ENCODE measurements at places on chromosomes 13 and 19.

- DNase-seq: no peak
Observed at GRCh38 chr13:27583645-27584044, 36.7 kb downstream of the LNX2 start.

DNA sequence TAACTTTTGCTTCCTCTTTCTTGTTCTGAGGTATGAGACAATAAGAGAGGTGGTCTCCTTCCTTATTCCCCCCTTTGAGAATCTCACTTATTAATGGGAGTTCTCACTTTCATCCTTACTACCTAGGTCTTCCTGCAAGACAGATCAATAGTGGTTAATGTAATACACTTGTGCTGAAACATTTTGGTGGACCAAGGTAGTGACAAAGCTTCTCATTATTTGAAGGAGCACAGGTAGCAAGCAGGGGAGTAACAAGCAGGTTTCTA is 17.9 kb downstream of the ZNF700 start:
- DNase-seq: no peak

GRCh38 chr19:3573162-3573857 is 566 bp downstream of the HMG20B start:
- peak; percentile 52 for DNase-seq

DNA sequence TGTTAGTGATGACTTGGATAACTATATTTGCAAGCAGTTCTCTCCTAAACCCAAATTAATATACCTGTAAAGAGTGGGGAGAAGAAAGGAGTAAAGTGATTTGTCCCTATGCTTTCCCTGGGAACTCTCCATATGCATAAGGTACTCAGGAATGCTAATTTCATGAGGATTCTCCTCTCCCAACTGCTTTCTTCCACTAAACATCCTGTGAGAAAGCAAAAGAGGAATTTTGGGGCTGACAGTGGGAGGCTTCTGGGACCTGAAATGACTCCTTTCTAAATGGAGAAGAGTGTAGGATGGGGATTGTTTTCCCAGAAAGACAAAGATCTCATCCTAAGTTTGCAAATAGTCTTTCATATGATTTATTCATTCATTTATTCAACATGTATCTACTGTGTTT is 250.5 kb downstream of the TDRD3 start:
- no peak for DNase-seq

DNA sequence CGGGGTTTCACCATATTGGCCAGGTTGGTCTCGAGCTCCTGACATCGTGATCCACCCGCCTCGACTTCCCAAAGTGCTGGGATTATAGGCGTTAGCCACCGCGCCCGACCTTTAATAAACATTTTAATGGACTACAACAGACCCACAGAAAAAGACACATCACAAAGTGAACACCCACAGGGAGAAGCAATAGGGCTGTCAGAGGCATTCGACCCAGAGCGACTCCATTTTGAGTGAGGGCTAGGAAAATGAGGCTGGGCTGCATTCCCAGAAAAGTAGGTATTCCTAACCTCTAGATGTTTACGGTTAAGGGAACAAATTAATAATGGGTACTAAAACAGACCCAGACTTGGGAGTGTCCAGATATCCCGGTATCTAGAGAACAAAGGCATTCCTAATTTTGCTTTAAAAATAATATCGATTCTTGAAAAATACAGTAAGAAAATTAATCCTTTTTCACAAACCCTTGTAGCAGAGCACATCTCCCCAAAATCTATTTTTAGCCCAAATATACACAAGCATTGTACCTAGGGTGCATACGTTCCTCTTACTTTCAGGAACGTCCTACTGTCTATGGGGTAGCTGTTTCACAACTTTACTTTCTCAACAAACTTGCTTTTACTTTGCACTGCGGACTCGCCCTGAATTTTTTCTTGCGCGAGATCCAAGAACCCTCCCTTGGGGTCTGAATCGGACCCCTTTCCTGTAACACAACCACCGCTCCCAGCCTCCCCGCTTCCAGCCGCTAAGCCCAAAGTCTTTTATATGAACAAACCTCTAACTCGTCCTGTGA is 811 bp upstream of the ZNF8 start:
- no peak for DNase-seq

- no peak for DNase-seq
Observed at GRCh38 chr19:9485140-9485539, 13.3 kb downstream of the ZNF560 start.

DNA sequence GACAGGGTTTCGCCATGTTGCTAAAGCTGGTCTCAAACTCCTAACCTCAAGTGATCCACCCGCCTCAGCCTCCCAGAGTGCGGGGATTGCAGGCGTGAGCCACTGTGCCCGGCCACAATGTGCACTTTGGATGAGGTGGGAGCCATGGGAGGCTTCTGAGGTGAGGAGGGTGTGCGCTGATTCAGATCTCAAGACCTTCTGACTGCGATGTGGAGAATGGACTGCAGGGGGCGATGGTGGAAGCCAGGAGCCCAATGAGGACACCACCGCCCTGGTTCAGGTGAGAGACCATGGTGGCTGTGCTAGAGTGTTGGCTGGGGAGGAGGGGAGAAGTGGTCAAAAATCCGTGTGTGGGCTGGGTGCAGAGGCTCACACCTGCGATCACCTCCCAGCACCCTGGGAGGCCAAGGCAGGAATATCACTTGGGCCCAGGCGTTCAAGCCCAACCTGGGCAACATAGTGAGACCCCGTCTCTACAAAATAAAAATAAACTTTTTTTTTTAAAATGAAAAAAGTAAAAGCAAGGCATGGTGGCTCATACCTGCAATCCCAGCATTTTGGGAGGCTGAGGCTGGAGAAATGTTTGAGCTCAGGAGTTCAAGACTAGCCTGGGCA is 5.6 kb downstream of the INAFM1 start:
- peak; percentile 76 for DNase-seq

DNA sequence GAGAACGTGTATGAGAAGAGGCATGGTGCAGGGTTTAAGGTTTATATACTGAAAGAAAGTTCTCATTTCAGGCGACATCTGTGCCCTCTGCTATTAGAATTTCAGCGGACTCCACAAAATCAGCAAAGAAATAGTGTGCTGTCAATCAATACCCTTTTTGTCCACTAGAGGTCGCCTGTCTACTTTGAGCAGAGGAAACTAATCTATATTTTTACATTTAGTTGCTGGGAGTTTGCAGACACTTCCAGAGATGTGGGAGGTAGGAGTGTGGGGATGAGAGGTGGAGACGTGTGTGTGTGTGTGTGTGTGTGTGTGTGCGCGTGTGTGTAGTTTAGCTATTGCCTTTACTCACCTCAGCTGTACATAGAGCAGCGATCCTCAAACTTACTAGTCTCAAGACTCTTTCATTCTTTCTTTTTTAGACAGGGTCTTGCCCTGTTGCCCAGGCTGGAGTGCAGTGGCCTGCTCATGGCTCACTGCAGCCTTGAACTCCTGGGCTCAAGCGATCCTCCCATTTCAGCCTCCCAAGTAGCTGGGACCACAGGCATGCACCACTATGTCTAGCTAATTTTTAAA is 9.7 kb downstream of the INAFM1 start:
- DNase-seq: peak; percentile 51

- peak; percentile 60 for DNase-seq
Observed at GRCh38 chr19:3234800-3235199, 10.3 kb downstream of the CELF5 start.

DNA sequence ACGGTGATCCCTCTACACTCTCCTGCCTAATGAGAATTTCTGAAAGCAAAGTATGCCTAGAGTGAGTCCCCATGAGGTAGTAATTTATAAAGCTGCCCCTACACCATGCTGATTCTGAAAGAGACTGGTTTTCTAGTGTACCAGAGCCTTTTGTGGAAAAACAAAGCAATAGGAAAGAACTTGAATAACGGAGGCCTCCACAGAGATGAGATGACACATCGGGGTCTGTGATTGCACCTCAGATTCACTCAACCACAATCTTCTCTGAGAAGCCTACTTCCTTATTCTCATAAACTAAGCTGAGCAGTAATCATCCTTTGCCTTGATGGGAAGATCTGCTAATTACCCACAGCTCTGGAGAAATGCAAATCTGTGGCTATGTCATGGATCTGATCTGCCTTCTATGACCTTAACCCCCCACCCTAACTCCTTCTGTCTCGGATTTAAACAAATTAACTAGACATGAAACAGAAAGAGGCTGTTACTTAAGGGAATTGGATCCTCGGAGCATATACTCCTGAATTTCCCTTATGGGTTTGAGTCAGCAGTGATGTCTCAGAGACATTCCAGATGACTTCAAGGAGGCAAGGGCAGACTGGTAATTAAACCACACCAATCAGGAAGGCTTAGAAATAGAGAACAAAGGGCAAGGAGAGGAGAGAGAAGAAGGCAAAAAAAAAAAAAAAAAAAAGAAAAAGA is 128.0 kb downstream of the DCT start:
- no peak for DNase-seq

DNA sequence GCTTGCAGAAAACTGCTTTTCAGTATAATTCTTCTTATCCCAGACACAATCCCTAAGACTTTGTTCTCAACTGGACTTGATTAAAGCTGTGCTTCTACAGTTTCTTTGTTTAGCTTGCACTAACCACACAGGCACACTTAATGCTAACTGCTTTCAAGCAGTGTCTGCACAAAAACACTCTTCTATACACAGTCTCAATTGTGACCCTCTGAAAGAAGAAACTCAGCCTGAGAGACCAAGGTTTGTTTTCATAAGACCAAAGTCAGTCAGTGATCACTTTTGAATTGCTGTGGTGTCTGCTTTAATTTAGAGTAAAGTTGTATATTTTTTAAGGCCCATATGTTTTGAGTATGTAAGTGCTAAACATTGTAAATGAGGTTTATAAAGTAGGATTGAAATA is 431.2 kb downstream of the KCTD12 start:
- DNase-seq: no peak

DNA sequence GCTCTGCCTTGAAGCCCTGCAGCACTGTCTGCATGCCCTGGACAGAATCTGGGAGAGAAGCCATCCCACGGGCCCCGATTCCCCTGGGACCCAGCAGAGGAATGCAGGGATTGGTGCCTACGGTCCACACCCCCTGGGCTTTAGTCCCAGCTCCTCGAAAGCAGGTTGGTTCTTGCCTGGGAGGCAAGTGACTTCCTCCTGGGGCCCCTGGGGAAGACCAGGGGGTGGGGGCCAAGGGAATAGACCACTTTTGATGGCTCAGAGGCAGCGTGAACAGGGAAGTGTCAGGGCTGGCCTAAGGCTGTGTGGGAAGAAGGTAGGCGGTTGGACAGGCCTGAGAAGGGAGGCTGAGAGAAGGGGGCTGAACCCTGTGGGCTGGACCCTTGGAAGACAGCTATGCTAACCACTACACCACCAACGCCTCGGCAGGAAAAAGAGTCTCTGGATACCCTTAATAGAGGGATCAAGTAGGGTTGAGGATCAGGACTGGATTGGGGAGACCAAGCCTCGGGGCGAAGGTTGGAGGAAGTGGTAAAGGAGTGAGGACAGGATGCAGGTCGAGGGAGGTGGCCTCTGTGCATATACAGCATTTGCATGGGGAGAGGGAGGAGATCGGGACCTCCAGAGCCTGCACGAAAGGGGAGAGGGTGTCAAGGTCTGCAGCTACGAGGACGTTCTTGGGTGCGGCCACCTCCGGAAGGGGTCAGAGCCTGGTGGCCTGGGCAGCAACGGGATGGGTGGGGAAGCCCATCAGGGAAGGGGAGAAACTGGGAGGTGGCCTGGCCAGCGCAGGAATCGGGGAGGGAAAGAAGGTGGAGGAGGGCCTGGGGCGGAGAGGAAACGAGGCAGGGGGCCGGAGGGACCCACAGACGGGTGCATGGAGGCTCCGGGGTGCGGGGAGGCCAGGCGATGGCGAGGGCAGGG is 709 bp downstream of the DPP9 start:
- DNase-seq: peak; percentile 29
